Activated CD4-positive, alpha-beta T cell treated with anti-CD3 and anti-CD28 coated beads, Interleukin-2, amount 50 U/mL, for 1 hour (primary cell): ENCODE measurements at places on chromosomes 2 and 18.

- no peak for DNase-seq
Measured at GRCh38 chr18:75491361-75491760, 63.9 kb upstream of the SMIM21 start.

GRCh38 chr2:96391153-96391827, 55.7 kb downstream of the NCAPH start:
- DNase-seq = no peak

- peak; percentile 7 for DNase-seq
Measured at GRCh38 chr18:49728542-49728941, 84.8 kb downstream of the ACAA2 start.

- no peak for DNase-seq
Measured at GRCh38 chr18:41320100-41320499, 634.9 kb upstream of the PIK3C3 start.

GRCh38 chr18:66558773-66559172, 45.1 kb downstream of the CDH19 start:
- no peak for DNase-seq

DNA sequence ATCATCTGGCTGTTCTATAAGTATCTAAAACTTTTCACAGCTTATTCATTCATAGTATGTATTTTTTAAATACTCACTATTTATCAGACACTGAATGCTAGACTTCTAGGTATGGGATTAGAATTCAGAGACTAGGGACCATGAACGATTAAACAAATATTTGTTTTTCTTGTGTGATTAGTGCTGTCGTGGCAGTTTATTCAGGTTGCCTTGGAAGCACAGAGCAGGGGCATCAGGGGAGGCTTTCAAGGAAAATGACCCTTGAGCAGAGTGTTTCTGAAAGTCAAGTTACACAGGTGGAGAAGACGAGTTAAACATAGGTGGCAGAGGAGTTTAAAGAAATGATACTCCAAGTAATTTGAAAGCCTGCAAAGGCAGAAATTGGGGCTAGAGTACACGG, 5.7 kb downstream of the SPOPL start:
- DNase-seq = no peak

GRCh38 chr2:226256237-226256636, 543.4 kb downstream of the IRS1 start:
- DNase-seq = no peak

GRCh38 chr2:85104228-85104627, 29.0 kb upstream of the TCF7L1 start:
- no peak for DNase-seq

- no peak for DNase-seq
Measured at GRCh38 chr2:59196491-59196890, 955.4 kb upstream of the FANCL start.

DNA sequence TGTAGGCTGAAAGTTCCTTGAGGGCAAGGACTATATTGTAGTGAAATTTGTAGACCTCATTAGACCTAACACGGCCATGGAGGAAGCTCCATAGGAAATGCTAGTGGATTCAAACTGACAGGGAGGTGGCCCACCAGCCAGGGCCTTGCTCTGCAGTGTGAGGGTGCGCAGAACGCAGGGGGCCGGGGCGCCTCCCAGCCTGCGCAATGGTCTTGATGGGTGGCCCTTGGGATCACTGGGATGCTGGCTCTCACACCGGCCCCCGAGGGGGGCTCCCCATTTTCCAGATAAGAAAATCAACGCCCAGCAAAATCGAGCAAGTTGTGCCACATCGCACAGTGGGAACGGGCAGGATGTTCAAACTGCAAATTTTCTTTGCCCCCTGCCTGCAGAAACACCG, 655.4 kb downstream of the GALR1 start:
- no peak for DNase-seq

DNA sequence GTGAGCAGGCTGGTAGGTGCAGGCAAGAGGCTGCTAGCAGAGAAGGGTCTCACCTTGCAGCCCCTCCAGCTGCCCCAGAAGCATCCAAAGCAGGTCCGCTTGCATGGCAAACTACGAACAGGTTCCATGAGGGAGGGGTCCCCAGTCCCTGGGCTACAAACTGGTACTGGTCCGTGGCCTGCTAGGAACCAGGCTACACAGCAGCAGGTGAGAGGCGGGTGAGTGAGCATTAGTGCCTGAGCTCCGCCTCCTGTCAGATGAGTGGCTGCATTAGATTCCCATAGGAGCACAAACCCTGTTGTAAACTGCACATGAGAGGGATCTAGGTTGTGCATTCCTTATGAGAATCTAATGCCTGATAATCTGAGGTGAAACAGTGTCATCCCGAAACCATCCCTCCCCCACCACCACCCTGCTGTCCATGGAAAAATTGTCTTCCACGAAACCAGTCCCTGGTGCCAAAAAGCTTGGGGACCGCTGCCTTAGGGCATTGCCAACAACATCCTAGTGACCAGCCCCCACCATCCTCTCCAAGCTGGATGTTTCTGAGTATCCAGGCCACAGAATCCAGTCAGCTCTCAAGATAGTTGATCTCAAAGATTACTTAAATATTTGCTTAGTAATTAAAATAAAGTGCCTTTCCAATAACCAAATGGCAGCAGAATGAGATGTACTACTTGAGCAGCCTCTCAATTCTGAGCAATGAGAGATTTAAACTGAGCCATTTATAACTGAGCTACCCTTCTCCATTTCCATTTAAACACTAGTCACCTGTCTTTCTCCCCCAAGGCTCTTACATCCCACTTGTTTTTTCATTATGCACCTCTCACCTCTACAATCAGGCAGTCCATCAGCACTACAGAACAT, 32.4 kb downstream of the LRP2 start:
- no peak for DNase-seq

DNA sequence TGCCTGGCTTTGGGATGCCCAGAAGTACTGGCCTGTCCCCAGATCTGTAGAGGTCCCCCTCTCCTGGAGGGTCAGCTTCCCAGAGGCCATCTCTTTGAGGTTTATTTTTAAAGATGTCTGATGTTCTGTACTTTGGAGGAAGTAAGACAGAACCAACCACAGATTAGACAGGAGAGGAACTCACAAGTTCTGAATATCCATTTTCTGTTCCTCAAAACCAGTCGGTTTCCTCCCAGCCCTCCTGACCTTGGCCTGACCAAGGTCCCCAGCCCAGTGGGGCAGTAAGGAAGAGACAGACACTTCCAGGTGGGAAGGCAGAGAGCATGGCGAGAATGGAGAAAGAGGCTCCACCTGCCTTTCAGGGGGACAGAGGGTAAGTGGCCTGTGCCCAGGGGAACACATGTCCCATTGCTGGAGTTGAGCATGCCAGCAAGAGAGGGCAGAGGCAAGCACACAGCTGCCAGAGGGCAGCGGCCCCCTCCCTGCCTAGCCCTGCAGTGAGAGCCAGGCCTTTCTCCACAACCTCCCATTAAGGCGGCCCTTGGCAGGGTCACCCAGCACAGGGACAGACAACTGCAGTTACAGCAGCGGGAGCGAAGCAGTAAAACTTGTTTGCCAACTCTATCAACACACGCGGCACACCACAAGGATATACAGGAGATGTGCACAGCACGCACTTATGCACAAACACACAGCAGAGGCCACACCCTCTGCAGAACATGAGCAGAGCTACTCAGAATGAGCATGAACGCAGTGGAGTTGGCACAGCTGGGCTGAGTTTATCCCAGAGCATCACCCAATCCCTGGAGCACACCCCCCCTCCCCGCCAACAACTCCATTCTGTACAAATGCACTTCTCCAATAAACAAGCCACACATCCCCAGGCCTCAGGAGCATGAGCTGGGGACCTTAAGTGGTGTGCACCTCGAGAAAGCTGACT, 18.5 kb upstream of the SEMA4C start:
- DNase-seq = no peak

- DNase-seq = no peak
Measured at GRCh38 chr2:40330096-40330495, 121.8 kb downstream of the SLC8A1 start.

DNA sequence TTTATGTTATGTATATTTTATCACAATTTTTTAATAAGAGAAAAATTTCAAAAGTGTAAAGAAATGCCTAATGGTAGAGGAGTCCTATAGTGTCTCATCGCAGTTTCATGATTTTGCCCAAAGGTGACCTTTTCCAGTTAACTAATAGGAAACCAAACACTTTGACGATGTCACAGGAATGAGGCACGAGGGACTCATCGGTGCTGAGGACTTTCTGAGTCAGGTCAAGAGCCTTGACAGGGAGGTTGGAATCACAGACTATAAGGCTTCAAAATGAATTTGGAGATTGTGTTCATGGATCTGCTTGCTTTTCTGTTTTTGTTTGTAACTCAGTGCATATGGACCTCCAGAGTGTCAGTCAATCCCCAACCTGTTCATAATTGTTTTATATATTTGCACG, 15.1 kb upstream of the RTTN start:
- no peak for DNase-seq

DNA sequence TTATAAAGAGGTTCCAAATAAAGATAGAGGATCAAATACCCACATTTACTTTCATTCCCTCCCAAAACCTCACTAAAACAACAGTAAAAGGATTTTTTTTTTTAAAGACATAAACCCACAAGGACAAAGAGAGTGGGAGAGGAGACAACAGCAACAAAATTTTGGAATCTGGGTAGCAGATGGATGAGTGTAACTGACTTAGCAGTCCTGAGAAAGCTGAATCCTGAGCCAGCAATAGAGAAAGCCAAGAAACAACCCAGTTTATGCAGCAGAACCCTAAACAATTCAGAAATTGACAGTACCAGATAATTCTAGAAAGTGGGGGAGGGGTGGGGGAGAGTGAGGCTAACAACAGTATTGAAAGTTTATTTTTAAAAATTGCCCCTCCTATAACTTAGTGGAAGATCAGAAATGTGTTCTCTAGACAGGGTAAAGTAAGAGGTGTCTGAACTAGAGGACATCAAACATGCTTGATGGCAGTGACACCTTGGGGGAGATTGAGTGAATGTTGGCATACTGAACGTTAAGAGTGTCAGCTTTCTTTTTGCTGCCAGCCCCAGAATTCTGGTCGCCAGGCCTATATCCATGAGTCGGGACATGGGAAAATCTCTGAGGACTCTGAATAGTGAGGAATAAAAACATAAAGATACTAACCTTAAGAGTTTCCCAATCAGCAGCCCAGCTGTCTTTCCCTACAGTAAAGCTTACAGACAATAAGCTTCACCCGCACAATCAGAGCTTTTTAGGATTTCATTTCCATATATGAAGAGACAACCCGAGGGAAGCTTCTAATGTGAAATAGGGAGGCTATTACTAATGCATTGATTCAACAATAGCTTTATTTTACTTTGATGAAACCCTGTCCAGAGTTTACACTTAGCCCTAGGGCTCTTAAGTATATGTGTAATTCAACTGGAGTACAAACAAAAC, 128.0 kb upstream of the ALPP start:
- no peak for DNase-seq

DNA sequence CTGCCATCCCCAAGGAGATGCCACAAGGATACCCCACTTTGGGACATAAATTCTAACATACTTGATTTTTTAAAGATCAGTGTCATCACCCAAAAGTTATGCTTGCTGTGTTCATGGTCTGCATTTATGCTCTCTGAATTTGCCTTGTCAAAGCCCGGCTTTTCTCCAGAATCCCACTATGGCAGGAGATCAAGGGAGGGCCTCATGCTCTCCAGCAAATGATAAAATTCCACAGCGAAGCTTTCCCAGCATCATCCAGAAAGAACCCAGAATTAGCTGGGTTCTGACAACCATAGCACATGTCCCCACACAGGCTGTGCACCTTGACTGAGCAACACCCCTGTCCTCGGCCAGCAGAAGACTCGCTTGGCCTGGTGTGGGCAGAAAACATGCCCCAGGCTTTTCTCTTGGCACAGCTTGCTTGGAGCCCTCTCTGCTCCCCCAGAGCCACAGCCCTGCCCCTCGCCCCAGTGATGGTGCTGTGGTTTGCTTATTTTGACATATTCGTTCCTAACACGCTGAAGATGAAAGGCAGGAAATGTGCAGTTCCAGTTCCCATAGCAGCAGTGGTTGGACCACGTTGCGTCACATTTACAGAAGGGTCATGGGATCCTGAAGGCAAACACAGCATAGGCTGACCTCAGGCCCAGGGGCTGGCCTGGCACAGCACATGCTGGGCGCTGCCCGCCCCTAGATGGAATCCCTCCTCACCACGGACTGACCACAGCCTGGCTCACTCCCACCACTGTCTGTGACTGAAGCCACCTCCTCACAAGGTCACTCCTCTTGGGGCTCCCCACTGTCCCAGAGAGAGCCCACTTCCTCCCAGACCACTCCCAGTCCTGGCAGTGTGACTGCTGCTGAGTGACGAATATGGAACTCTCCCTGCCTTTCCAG, 14.1 kb upstream of the CHRNA1 start:
- DNase-seq = peak; percentile 74

DNA sequence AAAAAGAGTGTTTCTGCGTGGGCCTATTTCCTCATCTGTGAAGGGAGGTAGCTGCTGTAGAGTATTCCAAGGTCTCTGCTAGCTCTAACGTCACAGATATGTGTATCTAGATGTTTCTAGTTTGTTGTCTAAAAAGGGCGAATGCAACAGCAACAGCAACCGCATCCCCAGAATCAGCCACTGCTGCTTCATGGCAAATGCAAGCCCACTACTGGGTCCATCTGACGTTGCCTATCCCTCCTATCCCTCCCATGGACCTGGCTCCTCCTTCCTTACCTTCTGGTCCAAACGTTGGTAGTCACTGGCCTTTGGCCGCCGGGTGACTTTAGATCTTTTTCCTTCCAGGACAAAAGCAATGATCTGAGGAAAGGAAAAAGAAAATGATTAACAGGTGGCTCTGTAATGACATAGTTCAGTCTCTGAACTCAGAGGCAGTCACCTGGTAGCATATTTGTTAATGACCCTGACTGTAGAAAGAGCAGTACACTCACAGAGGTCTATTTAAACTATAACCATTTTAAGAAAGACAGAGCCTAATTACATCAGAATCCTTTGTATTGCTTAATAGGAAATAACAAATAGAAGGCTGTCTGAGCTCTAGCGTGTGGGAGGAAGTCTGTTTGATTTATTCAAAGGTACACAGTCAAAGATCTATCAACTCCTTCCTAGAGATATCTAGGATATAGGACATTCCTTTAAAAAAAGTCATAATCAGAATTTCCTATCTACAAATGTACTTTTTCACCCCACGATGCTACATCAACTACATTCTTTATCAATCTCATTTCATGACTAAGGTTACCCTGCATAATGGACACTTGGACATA, 2.9 kb downstream of the TGOLN2 start:
- no peak for DNase-seq

GRCh38 chr2:211455216-211455841, 898.9 kb downstream of the CPS1 start:
- no peak for DNase-seq

- DNase-seq = no peak
Measured at GRCh38 chr2:150120326-150120955, 367.0 kb downstream of the RND3 start.

DNA sequence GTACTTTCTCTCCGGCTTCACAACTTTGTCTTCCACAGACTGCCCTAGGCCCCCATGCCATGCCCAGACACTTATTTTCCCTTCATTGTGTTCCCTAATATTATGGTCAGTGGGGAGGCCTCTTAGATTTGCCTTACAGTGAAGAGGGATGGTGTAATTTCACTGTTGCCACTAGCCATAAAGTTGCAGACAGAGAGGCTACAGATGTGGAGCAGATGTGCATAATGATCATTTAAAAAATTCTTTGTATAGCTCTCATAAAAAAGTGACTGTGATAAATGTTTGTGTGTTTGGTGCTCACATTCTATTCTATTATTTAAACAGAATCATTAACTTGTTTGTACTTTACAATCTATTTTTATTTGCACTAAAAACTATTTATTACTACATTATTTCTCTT, 67.5 kb upstream of the FN1 start:
- no peak for DNase-seq
